ENCODE measurements at places on chromosomes 3 and 15.
A peak's percentile ranks its signal among the peaks of the same experiment; 100 is the strongest.

- DNase-seq = peak; percentile 40
These were observed 89.7 kb downstream of the LIPC start for GRCh38 chr15:58521293-58521991.

GRCh38 chr15:53565721-53566120 is 193.7 kb downstream of the WDR72 start:
- no peak for DNase-seq

DNA sequence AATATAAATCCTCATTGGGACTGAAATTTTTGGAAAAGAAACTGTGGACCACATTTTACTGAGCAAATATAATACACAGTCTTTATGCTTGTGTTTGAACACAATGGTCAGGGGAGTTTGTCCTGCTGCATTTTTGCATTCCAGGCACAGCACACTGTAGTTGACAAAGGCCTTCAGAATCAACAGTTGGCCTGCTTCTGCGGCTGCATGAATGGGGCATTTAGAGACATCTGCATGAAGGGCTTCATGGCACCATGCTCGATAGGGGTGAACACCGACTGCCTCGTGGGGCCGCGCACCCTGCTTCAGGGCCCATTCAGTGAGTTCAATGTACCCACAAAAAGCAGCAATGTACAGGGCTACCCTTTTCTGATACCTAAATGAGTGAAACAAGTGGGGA is 15.4 kb upstream of the COMMD2 start:
- DNase-seq = no peak

DNA sequence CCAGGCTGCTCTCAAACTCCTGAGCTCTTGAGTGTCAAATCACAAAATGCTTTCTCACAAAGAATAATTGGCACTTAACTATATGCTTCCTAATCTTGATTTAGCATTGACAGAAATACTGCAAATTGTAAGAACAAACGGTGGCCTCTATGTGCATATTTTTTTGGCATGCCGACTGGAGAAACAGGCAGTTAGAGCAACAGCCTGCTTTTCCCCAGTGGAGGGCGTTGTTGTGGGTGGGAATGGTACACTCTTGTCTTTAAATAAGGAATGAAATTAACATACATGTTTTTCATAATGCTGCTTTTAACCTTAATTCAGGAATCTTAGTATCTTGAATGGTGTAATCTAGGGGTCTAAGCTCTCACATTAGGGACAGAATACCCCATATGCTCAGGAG is 31.1 kb upstream of the SV2B start:
- DNase-seq = no peak

DNA sequence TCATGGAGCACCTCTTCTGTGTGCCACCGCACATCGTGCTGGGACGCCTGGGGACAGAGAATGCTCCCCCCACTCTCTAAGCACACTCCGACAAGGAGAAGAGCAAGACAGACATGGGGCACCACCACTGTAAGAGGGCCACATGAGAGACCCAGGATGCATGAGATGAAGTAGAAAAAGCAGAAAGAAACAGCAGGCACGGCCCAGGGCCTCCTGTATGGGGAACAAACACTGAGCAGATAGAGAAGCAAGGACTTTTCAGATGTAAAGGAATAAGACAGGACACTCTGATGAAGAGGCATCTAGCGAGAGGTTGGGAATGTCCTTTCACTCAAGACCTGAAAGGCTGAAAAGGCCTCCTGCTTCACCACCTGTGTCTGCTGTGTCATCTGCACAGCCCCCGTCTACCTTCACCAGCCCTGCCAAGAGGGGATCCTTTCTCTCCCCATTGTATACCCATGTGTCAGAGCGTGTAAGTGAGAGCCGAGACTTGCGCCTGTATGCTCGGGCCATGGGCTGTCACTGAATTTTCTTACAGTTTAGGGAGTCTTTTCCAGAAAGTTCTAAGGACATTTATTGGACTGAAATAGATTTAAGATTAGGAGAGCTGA is 125.6 kb downstream of the LRRK1 start:
- DNase-seq = no peak

GRCh38 chr3:25663869-25664811 is 567 bp downstream of the TOP2B start:
- DNase-seq = peak; percentile 73

DNA sequence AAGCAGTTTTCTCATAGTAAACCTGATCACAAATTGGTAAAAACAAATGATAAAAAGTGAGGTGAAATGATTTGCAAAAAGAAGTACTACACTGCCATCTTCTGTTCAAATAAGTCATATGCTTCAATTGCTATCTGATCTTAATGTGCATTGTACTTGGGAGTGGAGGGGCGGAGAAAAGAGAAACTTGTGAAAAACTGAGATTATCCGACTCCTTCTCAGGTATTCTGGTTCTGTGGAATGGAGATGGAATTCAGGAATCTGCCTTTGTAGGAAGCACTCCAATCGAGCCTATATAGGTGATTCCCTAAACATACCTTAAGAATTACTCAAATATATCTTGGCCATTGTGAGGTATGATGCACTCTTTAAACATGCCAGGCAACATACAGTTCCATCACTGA is 180.6 kb downstream of the CHL1 start:
- DNase-seq = peak; percentile 50

GRCh38 chr3:151925876-151926275 is 52.4 kb downstream of the SUCNR1 start:
- no peak for DNase-seq

DNA sequence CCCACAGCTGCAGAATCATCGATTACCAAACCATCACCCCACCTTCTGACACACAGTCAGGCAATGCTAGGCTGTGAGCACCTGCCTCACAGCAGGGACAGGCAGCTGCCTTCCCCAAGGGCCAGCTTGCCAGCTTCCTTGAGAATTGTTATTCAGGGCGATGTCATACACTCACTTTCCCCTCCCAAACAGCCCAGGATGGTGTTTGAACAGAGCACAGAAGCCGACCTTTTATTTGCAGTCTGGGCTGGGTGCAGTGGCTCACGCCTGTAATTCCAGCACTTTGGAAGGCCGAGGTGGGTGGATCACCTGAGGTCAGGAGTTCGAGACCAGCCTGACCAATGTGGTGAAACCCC is 84.5 kb upstream of the HERC1 start:
- no peak for DNase-seq

DNA sequence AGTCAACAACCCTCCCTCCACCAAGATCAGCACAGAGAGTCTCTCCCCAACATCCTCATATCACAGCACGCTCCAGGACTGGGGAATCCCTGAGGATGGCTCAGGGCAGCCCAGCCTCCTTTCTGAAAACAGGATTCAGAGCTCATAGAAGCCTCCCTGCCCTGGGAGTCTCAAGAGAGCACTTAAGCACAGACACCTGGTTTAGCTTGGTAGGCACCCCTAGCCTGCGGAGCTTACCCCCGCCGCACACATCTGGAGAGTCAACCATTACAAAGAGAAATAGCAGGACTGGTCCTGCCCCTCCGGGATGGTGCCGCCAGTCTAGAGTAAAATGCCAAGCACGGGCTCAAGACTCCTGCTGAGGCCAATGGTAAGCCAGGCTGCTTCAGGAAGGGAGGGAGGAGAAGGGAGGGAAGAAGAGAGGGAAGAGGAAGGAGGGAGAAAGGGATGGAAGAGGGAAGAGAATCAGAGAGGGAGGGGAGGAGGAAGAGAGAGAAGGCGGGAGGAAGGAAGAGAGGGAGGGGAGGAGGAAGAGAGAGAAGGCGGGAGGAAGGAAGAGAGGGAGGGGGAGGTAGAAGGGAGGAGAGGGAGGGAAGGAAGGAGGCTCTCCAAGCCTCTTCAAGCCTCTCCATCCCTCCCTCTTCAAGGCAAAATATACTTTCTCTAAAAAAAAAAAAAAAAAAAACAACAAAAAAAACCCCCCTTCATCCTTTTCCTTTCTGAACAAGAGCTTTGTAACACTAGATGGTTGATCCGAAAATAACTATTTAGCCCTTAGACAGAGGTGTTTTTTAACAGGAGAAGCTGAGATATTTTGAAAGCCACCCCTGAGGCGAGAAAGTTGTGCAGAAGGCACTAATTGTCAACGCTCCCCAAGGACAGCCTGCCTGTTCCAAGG is 278.6 kb upstream of the TLE3 start:
- DNase-seq = no peak

DNA sequence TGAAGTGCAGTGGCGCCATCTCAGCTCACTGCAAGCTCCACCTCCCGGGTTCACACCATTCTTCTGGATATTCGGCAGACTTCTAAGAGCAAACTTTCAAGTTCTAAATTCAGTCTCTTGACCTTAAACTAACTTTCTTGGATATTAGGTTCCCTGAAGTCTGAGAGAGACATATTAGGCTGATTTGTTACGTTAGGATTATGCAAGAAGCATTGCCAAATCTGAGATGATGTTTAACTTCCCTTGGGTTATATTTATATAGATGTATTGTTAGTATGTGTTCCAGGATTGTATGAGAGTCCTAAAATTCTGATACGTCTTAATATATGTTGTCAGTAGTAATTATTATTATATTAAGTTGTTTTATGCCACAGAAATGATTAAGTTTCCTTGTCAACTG is 80.1 kb downstream of the SLC6A1 start:
- DNase-seq = no peak

- no peak for DNase-seq
These were observed 118.9 kb upstream of the MBNL1 start for GRCh38 chr3:152149832-152150231.

- no peak for DNase-seq
These were observed 7.1 kb downstream of the BTLA start for GRCh38 chr3:112492124-112492523.

GRCh38 chr3:11591391-11592282 is 52.1 kb downstream of the VGLL4 start:
- no peak for DNase-seq

DNA sequence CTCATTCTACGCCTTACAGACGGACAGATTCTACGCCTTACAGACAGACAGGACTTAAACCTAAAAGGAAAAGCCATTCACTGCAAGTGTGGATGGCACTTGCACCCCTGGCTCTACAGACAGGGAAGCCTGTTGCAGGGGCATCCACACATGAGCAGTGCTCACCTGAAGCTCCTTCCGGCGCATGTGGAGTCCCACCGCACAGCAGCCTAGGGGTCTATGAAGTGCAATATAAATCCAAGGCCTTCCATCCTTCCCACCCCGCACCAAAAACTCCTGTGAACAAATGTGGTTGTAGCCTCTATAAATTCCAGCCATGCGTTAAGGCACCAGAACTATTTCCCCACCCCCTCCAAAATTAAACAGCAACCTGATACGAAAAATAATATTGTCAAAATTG is 121.3 kb downstream of the LRIG1 start:
- no peak for DNase-seq

- DNase-seq = no peak
These were observed 253.9 kb upstream of the RBMS3 start for GRCh38 chr3:29026959-29027358.

Measured in GM12865 (cell line).